CD8-positive, alpha-beta T cell (primary cell): ENCODE measurements at places on chromosomes 11 and 22.
A peak's percentile ranks its signal among the peaks of the same experiment; 100 is the strongest.

DNA sequence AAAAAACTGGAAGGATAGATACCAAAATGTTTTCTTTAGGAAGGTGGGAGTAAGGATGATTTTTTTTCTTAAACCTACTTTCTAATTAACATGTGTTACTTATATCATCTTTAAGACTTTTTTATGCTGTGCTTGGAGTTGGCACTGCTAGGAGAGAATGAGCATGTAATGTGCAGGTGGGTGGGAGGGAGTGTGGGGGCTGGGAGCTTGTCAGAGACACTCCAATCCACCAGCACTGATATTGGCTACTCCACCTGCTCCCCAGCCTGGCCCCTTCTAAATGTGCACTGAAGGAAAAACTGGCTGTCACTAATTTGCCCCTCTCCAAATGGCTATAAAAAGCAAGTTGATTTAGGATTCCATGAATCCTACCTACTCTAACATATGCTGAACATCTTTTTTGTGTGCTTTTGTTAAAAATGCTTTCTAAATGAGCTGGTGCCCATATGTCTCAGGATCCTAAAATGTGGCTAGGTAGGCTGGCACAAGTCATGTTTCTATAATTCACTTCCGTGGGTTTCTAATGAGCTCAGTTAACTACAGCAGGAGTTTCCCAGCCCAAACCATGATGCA, 44.3 kb upstream of the BMAL1 start:
- DNase-seq: no peak

GRCh38 chr11:86988351-86988881, 33.2 kb upstream of the FZD4 start:
- no peak for DNase-seq

DNA sequence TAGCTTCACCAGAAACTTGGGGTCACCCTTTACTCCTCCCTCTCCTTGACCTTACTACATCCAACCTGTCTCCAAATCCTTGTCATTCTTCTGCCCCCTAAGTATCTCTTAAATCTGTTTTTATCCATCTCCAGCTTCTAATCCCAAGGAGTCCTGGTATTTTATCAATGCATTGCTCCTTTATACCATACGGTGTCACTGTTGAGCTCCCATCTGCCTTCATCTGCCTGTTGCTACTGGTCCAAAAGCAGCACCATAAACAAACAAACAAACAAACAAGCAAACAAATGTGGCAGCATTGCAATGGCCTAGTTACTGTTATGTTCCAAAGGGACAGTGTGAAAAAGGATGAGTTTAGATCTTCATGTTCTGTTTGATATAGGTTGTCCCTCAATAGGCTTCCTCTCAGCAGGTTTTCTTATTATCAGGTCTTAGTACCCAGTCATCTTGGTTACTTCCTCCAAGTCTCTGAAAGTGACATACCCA, 34.2 kb downstream of the DNHD1 start:
- peak; percentile 14 for DNase-seq

GRCh38 chr11:38990841-38991240, 2392.8 kb upstream of the RAG2 start:
- DNase-seq: no peak

GRCh38 chr22:24157822-24158135, 23.5 kb upstream of the SUSD2 start:
- no peak for DNase-seq

GRCh38 chr11:46696212-46696558, 4.2 kb downstream of the ARHGAP1 start:
- DNase-seq: no peak

DNA sequence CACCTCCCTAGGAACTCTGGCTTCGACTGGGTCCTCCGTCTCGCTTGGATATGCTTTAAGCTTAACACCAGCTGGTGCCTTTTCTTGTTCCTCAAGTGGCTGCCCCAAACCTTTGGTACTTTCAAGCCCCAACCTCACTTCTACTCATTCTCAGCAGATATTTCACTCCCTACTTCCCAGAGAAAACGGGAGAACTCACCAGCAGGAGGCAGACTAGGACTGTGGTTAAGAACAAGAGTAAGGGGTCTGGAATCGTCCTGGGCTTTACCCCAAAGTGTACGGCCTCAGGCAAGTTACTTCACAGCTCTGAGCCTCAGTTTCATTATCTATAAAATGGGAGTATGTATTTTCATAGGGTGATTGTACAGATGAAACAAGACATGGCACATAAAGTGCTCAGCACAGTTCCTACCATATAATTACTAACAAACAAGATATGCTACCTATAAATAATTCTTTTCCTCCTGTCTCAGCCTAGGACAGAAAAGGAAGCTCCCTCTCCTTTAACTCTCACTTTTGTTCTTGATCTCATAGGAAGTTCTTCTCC, 37.8 kb downstream of the PAMR1 start:
- no peak for DNase-seq

DNA sequence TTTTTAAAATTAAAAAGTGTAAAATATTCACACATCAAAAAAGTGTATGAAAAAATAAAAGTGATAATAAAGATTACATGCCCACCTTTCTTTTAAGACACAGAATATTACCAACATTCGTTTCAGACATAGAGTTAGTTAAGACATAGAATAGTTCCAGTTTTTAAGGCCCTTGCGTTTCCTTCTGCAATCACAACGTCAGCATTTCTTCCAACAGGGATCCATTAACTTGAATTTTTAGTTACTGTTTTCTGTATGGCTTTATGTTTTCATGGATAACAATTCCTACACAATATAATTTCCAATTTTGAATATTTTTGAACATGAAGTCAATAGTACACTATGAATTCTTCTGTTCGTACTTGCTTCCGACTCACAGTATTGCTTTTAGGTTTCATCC, 170.8 kb upstream of the C11orf87 start:
- no peak for DNase-seq
